ENCODE measurements at places on chromosomes 13 and 19.

GRCh38 chr13:35279500-35279899, 197.0 kb downstream of the MAB21L1 start:
- no peak for DNase-seq

DNA sequence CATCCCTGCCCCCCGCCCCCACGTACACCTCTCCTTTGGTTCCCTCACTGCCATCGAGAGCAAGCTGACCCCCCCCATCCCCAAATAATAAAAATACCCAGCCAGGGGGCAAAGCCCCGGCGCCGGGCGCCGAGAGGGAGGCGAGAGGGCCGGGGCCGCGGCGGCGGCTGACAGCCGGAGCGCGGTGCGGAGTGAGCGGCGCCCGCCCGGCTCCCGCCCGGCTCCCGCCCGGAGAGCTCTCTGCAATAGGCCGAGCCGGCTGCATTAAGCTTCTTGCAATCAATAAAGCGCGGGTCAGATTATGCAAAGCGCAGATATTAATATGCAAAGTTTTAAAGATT, 40.9 kb downstream of the DEDD2 start:
- DNase-seq = no peak

- DNase-seq = no peak
Observed at GRCh38 chr19:56905631-56906150, 65.2 kb upstream of the PEG3 start.

DNA sequence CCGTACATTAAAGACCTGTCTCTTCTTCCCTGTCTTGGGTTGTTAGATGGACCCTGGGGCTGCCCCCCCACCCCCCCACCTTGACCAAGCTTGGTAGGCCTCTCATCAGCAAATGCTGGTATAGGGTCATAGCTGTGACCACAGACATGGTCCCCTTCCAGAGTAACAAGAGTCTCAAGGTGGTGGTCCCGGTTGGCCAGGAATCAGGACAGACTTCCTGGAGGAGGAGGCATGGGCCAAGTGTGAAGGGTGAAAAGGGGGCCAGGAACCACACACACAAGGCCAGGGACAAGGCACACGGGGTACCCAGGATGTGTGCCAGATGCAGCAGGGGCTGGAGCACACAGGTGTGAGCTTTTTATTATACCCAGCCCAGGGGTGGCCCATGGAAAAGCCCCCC, 1.1 kb upstream of the MRI1 start:
- no peak for DNase-seq

- DNase-seq = no peak
Observed at GRCh38 chr13:71962126-71962525, 95.1 kb upstream of the DACH1 start.

DNA sequence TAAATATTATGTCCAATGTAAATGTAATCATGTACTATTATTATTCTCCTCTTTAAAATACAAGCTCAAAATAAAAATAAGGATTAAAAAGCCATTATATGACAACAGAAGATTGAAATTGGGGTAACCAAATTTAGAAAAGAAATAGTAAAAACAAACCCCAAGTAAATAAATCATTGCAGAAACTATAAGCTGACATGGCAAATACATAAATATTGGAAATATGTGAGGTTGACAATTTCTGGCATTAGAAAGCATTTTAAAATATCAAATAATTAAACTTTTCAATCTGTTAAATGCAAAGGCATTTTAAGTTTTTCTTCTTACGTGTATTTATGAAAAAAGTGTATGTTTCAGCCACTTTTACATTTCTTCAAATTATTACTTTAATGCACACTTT, 394.7 kb upstream of the DACH1 start:
- no peak for DNase-seq

DNA sequence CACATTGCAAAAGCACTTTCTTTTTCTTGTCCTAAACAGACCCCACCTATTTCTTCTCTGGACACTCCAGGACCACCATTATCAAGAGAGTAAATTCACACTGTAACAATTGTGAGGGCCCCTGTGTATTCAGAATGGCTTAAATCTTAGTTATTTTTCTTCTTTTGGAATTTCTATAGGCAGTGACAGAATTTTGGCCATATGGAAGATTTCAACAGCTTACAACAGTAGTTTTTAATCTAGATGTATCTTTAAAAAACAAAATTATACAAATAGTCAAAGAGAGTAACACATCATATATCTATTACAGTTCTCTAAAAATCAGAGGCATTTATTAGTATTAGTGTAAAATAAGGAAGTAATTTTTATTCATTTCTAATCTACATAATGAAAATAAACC, 482.1 kb downstream of the LIG4 start:
- no peak for DNase-seq

DNA sequence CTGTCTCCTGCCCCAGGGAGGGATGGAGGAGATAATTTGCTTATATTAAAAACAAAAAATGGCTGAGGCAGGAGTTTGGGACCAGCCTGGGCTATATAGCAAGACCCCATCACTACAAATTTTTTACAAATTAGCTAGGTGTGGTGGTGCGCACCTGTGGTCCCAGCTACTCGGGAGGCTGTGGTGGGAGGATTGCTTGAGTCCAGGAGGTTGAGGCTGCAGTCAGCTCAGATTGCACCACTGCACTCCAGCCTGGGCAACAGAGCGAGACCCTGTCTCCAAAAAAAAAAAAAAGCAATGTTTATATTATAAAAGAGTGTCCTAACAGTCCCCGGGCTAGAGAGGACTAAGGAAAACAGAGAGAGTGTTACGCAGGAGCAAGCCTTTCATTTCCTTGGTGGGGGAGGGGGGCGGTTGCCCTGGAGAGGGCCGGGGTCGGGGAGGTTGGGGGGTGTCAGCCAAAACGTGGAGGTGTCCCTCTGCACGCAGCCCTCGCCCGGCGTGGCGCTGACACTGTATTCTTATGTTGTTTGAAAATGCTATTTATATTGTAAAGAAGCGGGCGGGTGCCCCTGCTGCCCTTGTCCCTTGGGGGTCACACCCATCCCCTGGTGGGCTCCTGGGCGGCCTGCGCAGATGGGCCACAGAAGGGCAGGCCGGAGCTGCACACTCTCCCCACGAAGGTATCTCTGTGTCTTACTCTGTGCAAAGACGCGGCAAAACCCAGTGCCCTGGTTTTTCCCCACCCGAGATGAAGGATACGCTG, 184.0 kb downstream of the KDM4B start:
- no peak for DNase-seq

GRCh38 chr13:24605923-24606372, 74.3 kb upstream of the ATP12A start:
- peak; percentile 77 for DNase-seq

DNA sequence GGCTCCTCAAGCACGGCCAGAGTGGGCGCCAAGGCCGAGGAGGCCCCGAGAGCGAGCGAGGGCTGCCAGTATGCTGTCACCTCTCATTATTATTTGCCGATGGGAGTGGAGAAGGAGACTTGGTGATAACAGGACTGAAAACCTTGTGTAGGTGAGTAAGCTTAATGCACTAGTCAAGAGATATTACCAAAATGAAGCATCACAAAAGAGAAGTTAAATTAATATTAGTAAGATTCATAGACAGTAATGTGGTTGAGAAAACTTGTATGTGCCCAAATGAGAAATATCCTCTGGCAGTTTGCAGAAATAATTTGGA, 204.5 kb upstream of the SLITRK1 start:
- no peak for DNase-seq

DNA sequence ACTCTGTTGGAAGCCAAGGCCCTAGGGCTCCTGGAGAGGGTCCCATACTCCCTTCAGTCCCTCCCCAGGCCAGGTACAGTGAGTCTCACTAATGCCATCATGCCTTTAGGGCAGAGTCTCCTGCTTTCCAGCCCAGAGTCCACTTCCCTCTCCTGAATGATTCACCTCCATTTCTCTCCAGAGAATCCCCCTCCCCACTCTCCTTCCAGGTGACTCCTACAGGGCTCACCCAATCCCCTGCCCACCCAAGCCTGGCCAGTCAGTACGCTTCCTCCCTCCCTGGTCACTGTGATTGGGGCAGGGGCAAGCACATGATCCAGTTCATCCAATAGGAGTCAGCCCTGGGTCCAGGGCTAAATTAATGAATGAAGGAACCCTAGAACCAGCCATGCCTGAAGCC, 35.0 kb upstream of the PNMA8B start:
- peak; percentile 62 for DNase-seq

DNA sequence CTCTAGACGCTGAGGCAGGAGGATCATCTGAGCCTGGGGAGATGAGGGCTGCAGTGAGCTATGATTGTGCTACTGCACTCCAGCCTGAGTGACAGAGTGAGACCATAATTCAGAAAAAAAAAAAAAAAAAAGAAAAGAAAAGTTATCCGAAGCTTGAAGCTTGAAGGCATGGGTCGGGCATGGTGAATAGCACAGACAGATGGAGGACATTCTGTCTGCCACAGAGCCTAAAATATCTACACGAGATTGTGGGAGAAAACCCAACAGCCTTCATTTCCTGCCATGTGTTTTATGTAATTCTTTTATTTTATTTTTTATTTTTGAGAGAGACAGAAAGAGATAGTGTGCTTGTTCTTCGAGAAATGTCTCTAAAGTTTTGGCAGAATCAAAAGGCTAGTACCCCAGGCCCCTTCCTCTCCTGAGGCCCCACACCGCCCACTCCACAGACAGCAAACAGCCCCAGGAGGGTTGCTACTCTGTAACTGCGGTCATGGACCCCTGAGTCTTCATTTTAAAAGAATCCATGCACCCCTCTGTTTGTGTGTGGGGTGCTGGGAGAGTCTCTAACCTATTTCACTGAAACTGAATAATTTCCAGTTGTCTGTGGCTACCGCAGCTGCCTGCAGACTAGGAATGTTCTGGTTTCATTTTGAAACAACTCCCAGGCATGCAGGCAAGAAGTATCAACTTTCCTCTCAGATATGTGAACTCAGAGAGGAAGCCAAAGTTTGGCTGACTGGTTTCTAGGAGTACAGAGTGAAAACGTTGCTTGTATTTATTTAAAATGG, 38.4 kb upstream of the RCBTB2 start:
- peak; percentile 38 for DNase-seq

DNA sequence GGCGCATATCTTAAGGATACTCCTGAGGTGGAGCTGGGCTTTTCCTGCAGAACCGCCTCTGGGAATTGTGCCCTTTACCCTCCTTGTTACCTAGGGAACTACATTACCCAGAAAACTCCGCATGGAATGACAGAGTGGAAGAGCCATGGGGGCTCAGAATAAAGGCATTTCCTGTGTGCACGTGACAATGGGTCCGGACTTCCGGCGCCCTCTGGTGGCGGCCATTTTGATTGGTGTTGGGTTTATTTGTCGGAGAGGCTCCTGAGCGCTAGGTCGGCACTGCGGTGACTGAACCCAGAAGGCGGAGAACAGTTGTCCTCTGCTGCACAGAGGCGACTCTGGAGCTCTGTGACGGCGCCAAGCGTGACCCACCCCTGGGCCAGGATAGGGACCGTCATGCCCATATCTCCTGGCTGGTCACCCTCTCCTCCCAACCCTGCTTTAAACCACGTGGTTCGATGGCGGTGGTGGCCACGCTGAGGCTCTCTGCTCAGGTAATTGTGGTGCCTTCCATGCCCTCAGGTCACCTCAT, at the start of gene ZNF587B:
Gene ZNF587B (plus strand): TSS at position 229 of the 532 bp plus-strand sequence. CDS start 230 bp downstream, at position 459.
- DNase-seq = peak; percentile 99

DNA sequence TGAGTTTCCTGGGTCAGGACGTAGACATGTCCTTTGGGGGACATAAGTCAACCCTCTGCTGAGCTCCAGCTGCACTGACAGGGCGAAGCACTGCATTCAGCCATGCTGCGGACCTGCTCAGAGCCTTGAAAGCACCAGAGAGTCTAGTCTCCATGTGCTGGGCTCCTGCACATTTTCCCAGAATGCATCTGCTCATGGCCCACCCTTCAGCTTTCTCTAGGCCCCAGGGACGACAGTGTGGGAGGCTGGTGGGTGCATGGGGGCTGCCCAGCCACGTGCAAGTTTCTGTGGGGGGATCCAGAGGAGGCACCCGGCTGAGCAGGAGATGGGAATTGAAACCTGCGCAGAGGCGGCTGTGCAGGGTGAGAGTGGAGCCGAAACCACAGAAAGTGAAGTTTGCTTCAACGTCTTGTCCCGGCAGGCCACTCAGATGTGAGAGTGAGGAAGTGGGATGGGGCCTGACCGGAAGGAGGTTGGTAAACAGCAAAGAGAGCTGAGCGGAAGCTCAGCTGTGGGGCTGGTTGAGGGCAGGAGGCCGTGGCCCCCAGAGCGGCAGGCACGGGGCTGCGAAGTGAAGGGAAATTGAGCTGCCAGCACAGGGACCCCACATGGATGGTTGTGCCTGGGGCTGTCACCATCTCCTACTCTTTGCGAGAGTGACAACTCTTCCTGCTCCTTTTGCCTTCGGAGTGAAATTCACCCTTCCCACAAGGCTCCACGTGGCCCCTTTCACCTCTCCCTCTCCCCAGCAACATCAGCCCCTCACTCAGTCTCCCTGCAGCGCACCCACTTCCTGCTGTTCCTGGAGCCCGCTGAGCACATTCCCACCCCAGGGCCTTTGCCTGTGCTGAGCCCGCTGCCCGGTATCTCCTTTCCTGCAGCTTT, 11.8 kb downstream of the PGLS start:
- DNase-seq = no peak

- DNase-seq = no peak
Observed at GRCh38 chr13:42258747-42259146, 13.2 kb upstream of the AKAP11 start.

- no peak for DNase-seq
Observed at GRCh38 chr19:29810504-29810871, 1.3 kb upstream of the CCNE1 start.

Data from trophoblast cell (in vitro differentiated cells and primary cell).